ENCODE measurements at places on chromosomes 13 and 19. TPM values are rescaled to one million over a fixed set of nuclear protein-coding genes. Genes with fewer than 3 reads are reported as not detected.
A peak's percentile ranks its signal among the peaks of the same experiment; 100 is the strongest.

The CRX gene
- total RNA-seq, result not detected

The ZNF440 gene
- 7.4 TPM for total RNA-seq

The HCN2 gene
- total RNA-seq, result 2.8 TPM

The DHDH gene
- total RNA-seq, result not detected

The ZNF837 gene
- 1.3 TPM for total RNA-seq

The CYP4F8 gene
- not detected for total RNA-seq

The PLIN5 gene
- not detected for total RNA-seq

The CEACAM7 gene
- not detected for total RNA-seq

The PCDH8 gene
- total RNA-seq, result not detected

The BCKDHA gene
- total RNA-seq, result 11.2 TPM

The ZNF729 gene
- not detected for total RNA-seq

The DLL3 gene
- total RNA-seq, result not detected

The DEDD2 gene
- total RNA-seq, result 18.4 TPM

The RDH8 gene
- not detected for total RNA-seq

DNA sequence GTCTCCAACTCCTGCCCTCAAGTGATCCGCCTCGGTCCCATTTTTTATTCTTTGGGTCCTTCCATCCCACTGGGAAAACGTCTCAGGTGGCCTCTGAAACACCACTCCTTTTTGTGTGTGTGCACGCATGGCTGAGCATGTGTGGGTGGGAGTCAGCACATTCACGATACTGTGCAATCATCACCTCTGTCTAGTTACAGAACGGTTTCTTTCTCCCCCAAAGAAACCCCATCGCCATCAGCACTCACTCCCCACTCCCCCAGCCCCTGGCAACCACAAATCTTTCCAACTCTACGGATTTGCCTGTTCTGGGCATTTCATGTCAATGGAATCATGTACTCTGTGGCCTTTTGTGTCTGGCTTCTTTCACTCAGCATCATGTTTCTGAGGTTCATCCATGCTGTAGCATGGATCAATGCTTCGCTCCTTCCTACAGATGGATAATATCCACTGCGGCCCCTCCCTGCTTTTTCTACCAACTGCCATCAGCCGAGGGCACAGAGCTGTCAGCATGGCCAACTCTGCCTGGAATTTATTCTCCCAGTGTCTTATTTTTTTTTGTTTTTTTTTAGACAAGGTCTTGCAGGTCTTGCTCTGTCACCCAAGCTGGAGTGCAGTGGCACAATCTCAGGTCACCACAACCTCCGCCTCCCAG lies 9.7 kb downstream of the F2RL3 start:
- no peak for DNase-seq

GRCh38 chr19:18855647-18856384 lies 24.1 kb downstream of the UPF1 start:
- no peak for DNase-seq

- DNase-seq, result no peak
Measured at GRCh38 chr19:48623556-48624066, 4.3 kb downstream of the SPHK2 start.

- peak; percentile 47 for DNase-seq
Measured at GRCh38 chr13:44280456-44280855, 93.2 kb upstream of the SERP2 start.

DNA sequence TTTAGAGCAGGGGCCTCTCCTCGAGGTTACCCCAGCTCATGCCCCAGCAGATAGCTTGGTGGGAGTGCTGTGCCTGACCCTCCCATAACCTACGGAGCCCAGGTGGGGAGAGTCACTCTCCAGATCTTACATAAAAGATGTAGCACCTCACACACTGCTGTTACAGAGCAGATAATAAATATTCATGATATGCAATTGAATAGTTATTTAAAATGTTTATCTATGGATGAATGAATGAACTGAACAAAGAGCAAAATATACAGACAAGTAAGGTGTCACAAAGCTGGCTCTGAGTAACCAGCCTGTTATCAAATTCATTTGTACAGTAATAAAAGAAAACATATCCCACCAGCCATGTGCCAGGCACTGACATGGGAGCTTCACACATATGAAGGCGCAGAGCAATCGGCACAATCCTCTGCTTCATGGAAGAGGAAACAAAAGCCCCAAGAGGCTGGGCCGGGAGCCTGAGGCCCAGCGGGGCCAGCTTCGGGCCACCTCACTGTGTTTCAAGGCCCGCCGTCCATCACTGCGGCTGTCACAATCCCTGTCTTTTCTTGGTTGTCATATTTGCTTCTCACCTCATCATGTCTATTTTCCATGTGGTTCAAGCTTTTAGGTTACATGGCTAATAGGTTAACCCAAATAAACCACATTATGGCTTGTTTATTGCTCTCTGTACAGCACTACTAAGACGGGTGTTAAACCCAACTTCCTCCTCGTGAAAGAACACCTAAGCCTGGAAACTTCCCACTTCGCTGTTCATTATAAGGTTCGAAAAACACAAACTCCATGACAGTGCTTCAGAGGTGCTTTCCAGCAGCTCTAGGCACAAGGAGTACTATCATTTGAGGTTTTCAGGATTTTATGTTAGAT lies 78.4 kb downstream of the IRS2 start:
- no peak for DNase-seq

GRCh38 chr13:29454931-29455481 lies 140.5 kb downstream of the SLC7A1 start:
- peak; percentile 2 for DNase-seq

GRCh38 chr13:98372876-98373275 lies 195.8 kb upstream of the RNF113B start:
- DNase-seq, result no peak

DNA sequence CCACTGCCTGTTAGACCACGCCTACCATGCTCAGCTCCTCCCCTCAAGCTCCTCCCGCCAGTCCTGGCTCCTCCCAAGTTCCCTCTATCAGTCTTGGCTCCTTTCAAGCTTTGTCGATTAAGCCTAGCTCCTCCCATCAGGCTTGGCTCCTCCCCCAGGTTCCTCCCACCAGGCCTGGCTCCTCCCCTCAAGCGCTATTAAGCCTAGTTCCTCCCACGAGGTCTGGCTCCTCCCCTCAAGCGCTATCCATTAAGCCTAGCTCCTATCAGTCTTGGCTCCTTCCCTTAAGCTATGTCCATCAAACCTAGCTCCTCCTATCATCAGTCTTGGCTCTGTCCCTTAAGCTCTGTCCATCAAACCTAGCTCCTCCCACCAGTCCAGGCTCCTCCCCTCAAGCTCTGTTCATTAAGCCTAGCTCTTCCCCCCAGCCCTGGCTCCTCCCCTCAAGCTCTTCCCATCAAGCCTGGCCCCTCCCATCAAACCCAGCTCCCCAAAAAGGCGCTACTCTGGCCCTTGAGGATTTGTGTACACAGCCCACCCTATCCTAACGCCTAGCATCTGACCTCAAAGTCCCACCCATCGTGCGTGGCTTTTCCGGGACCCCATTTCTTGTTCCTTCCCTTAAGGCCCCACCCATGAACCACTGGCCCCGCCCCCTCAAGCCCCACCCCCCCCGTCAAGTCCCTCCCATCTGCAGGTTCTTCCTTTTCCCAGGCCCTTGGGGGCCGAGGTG lies 10.0 kb downstream of the CAMSAP3 start:
- DNase-seq, result no peak

DNA sequence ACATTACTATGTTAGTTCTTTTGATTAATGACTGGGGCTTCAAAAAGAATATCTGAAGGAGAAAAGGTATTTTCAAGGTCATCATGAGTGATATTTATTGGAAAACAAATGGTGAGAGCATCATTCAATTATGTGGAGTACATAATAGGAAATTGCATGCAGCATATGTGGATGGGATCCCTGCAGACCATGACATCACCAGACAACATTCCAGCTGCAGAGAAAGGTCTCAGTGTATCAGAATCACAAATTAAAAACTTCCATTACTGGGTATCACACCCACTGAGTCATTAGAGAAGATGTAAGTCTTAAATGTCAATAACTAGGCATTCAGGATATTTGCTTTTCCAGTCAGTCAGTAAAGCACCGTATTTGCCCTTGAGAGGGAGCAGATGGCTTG lies 574.4 kb upstream of the SLC10A2 start:
- no peak for DNase-seq

DNA sequence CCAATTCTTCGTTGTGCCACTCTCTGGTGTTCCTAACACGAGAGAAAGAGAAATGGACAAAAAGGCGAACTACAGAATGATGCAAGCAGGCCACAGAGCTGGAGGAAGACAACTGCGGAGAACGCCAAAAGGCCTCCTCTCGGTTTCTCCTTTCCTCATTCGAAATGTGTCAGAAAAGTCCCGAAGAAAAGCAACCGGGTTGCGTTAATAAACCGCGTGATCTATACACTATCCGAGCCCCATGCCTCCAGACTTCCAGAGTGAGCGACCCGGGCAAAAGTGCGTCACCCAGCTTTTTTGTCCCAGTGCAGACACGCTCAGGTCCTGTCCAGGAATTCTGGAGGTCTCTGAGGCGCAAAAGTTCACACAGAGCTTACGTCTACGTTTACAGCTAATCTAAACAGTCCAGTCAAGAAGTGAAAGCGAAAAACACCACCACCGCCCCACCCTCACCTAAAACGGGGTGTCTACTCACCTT lies 413 bp downstream of the N4BP2L2 start:
- DNase-seq, result peak; percentile 34

GRCh38 chr19:1520203-1520780 lies 3.6 kb upstream of the PLK5 start:
- no peak for DNase-seq

- no peak for DNase-seq
Measured at GRCh38 chr19:31611046-31611877, 262.0 kb upstream of the TSHZ3 start.

DNA sequence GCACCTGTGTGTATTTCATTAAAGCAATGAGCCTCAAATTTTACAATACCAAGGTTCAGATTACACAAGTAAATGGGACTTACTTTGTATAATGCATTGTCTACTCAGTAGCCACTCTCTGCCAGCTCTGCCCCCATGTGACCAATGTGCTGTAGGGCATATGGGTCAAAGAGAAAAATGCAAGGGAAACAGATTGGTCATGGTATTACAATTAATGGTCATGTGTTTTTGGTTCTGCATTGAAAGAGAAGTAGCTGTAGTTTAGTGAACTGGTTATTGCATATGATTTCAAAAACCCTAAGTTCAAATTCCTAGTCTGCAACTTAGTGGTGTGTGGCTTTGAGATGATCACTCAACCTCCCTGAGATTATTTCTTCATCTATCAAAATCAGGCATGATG lies 545.4 kb downstream of the SUCLA2 start:
- DNase-seq, result peak; percentile 21

- DNase-seq, result no peak
Measured at GRCh38 chr13:94678845-94679244, 33.5 kb downstream of the SOX21 start.

DNA sequence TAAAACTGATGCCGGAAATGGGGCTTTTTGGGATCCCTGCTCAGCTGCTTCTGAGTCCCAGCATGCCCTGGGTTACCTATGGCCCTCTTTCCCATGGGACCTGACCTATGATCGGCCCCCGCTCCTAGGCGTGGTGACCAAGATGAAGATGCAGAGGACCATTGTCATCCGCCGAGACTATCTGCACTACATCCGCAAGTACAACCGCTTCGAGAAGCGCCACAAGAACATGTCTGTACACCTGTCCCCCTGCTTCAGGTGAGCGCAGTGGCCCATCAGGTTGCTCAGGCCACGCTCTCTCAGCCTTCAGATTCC lies 1.5 kb downstream of the RPS11 start:
- DNase-seq, result no peak

DNA sequence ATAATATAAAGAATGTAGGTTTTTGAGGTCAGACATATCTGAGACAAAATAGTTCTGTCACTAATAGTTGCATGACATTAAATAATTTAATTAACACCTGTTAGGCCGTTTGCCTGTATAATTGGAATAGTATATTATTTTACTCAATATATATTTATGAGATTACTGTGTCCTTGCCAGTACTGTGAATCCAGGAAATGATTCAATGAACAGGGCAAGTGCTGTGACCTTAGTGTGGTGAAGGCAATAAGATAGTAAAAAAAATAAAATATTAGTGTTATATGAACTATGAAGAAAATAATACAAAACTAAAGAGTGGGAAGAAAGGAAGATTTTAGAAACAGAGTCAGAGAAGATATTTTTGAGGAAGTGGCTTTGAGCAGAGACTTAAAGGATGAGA lies 403.7 kb downstream of the PCDH9 start:
- no peak for DNase-seq

GRCh38 chr19:2449019-2449418 lies 7.7 kb downstream of the LMNB2 start:
- no peak for DNase-seq

- no peak for DNase-seq
Measured at GRCh38 chr13:43156916-43157315, 133.5 kb downstream of the DNAJC15 start.

- no peak for DNase-seq
Measured at GRCh38 chr13:61013796-61014195, 401.9 kb downstream of the PCDH20 start.

- no peak for DNase-seq
Measured at GRCh38 chr13:40878321-40878720, 88.9 kb downstream of the SLC25A15 start.

- no peak for DNase-seq
Measured at GRCh38 chr19:15426485-15427349, 7.9 kb upstream of the AKAP8L start.

DNA sequence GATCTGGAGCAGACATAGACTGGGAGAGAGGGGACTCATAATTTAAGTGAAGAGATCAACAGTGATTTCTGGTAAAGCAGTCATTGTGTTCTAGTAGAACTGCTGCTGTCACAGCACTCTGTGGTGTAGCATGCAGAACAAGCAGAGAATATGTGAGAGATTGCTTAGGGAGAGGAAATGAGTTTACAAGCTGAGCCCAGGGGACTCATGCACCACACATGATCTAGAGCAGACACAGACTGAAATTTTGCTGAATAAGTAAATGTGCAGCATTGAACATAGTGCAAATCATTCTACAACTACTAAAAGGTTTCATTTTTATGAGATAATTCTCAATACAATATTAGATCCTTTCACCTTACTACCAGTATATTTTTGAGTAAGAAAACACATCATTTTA lies 125.7 kb downstream of the MYO16 start:
- no peak for DNase-seq
